Activated CD4-positive, alpha-beta memory T cell treated with anti-CD3 and anti-CD28 coated beads for 36 hours (primary cell): ENCODE measurements at places on chromosomes 5 and 9. TPM values are rescaled to one million over a fixed set of nuclear protein-coding genes. Genes with fewer than 3 reads are reported as not detected.

The LEAP2 gene
- total RNA-seq: 3.2 TPM

The DPP7 gene
- total RNA-seq: 208 TPM

The GFPT2 gene
- total RNA-seq: 0.15 TPM

DNA sequence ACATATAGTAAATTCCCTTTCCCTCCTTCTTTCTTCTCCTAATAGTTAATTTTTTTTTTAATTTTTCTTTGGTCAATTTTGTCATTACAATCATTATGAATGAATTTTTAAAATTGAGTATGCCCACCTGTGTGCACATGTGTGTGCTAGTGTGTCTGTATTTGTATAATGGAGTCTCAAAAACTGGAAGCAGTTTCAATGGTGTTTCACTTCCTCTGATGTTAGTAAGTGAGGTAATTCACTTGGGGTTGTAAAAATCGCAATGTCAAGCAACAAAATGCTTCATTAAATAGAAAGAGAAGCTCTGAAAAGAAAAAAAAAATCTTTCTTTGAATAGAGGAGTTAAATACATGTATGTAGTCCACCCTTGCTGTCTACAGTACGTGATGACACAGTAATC lies 1467.6 kb upstream of the NUDT12 start:
- DNase-seq: no peak

- no peak for DNase-seq
Observed at GRCh38 chr5:147734894-147735293, 47.6 kb downstream of the JAKMIP2 start.

DNA sequence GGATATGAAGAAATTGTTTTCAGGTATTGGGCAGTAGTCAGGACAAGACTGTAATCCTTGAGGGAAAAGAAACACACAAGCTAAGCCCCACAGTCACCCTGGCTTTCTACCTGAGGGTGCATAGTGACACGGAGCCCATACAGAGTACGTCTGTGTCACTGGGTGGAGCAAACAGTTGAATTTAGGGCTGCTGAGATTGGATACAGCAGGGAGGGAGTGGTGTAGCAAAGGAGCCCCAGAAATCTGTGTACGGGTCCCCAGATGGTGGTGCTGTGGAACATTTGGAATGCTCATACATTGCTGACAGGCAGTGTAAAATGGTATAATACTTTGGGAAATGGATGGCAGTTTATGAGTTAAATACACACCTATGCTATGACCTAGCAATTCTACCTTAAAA lies 5.1 kb downstream of the TRMT10B start:
- no peak for DNase-seq

DNA sequence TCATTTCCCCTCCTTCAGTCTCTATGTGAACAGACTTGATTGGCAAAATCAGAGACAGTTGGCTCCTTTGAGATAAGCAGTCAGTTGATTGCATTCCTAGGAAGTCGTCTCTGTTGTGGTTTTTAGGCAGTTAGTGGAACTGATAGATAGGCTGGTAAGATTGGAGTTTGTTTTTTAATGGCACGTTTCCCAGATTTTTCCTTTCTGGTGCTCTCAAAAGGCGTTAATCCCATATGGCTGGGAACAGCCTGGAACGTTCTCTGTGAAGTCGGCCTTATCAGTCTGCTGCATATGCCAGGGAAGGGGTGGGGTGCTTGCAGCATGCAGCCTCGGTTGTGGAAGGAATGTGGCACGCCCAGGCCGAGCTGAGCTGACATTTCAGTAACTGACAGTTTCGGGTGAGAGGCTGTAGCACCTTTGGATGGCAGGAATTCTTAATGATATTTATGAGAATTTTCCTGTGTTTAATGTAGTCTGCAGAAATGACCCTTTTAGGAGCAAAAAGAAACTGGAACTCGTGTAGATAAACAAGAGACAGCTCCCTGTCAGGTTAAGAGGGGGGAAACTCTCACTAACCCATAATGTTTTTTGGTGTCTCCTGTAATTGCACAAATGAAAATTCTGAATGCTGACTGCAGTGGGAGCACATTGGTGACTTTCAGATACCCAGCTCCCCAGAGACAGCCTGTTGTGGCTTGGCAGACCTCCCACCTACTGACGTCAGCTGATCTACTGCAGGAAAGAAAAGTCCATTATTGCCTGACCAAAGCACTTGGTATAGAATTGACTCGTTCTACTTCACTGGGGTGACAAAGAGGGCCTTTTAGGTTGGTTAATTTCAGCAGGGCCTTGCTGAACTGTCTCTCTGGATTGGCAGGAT lies 6.3 kb downstream of the SPTAN1 start:
- peak; percentile 84 for DNase-seq

DNA sequence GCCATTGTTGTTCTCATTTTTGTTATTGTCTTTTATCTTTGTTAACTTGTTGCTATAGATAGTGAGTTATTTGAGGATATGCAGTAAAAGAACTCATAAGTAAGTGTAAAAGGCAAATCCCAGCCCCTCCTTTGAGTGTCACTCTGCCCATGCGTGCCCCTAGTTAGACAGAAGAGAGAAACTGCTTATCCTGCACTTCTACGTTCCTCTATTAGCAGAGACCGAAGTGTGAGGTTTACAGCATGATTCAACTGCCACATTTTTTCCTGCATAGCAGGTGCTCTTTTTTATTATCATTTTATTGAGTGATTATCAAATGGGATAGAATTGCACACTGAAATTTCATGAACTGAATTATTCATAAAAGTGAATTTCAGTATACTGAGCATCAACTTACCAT lies 12.0 kb upstream of the DNAH5 start:
- DNase-seq: no peak

DNA sequence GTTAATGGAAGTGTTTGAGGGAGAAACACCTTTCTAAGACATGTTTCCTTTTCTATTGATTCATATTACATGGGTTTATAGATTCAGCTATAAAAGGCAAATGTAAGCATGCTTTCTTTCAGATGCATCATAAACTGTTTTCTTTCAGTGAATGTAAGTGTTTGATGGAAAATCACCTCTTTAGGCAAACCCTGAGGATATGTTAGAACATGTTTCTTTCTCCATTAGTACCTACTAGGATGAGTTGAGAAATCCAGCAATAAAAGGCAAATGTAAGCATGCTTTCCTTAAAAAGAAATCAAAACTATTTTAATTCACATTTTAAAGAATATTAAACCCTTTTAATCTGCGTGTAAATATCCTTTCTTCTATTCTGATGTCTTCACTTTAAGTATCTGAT lies 31.6 kb downstream of the FNIP1 start:
- no peak for DNase-seq

DNA sequence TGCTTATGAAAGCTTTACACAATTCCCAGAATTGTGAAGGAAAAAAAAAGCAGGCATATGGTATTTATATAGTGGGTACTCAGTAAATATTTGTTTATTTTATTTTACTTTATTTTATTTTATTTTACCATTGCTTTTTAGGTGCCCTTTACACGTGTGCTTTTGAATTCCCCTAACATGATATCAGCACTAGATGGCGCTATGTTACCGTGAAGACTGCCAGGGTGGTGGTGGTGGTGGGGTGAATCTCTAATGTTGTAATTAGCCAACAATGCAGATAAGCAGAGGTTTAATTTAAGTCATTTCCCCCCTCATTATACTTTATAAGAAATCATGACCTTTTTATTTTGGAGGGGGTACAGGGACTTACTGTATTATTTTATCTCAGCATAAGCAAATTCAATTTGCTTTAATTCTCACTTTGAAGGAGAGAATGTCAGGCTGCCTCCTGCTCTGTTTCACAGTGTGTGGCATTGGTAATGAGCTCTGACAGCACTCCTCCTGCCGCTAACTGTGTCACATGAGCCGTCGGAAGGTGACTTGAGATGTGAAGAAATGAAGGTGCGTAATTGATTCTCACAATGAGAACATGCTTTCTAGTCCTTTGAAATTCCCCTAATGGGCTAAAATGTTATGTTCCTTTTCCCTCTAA lies 165.6 kb downstream of the YTHDC2 start:
- peak; percentile 24 for DNase-seq

DNA sequence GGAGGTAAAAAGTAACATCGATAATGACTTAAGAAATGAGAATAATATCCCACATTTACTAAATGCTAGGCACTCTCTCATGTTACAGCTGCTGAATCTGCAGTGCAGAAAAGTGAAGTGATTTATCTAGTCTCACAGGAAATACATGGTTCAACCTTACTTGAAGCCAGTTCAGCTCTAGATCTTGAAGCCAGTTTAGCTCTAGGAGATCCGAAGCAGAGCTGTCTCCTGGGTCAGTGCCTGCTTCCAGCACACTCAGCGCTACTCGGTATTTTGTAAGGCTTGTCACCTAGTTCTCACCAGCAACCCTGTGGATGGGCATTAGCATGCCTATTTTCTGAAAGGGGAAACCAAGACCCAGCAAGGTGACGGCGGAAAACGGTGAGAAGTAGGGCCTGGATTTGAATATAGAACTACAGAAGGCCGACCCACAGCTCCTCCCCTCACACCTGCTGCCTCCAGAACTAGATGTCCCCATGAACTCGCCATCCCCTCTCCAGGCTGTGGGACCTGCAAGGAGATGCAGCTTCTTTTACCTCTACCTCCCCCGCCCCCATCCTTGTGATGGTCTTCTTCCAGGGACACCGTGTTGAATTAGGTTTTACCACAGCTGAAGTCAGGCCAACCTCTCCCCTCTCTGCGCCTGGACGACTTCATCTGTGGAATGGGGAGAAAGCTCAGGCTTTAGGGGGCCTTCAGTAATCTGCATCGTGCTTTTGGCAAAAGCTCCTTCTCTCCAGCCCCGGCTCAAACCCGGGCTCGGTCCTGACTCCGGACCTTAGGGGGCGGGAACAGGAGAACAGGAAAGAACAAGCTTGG lies 4.4 kb upstream of the MSX2 start:
- no peak for DNase-seq

GRCh38 chr5:123269851-123270250 lies 153.4 kb downstream of the CEP120 start:
- no peak for DNase-seq

DNA sequence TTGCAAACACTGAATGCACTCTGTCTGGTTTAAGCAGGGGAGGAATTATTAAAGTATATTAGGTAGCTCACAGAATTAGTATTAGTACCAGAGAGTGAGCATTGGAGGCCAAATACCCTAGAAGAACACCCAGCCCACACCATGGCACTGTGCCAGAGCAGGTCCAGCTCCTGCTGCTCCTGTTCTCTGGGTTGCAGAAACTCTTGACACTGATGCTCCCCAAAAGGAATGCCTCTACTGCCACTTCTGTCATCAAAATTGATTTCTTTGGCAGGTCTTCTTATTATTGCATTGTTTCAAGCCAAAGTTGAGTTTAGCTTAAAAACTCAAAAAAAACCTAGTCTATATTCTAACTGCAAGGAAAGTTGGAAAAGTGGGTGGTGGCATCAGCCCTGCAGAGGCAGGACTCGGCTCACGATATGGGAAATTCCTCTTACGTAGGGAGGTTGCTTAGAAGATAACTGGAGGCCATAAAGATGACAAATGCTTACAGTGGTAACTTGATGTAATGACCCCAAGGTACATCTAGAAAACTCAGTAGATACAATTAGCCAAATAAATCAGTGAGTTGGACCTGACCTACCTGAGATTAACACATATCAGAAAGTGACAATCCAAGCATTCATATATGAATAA lies 123.4 kb downstream of the CD180 start:
- DNase-seq: no peak

DNA sequence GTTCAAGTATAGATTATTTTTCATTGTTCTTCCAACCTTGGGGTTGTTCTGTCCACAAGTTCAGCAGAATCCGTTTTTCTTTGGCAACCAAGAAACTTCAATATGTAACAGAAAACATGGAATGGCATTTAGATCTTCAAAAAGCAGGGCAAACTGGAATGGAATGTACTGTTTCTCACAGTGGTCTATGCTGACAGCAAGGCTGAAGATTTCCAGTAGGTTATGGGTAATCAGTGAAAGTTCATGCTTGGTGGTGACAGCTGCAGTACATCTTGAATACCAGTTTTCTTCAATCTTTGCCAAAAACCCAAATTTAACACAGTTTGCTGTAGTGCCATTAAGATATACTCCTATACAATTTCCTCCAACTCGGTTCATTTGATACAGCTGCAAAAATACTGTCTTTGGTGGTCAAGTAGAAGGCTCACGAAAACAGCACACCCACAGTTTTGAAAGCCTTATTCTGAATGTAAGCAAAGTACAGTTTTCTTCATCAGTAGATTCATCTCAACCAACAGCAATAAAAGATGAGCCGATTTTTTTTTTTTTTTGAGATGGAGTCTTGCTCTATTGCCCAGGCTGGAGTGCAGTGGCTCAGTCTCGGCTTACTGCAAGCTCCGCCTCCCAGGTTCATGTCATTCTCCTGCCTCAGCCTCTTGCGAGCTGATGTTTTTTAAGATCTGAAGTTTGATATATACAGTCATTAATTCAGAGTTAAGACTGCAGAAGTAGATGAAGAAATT lies 4.9 kb downstream of the TRIM52 start:
- DNase-seq: no peak

DNA sequence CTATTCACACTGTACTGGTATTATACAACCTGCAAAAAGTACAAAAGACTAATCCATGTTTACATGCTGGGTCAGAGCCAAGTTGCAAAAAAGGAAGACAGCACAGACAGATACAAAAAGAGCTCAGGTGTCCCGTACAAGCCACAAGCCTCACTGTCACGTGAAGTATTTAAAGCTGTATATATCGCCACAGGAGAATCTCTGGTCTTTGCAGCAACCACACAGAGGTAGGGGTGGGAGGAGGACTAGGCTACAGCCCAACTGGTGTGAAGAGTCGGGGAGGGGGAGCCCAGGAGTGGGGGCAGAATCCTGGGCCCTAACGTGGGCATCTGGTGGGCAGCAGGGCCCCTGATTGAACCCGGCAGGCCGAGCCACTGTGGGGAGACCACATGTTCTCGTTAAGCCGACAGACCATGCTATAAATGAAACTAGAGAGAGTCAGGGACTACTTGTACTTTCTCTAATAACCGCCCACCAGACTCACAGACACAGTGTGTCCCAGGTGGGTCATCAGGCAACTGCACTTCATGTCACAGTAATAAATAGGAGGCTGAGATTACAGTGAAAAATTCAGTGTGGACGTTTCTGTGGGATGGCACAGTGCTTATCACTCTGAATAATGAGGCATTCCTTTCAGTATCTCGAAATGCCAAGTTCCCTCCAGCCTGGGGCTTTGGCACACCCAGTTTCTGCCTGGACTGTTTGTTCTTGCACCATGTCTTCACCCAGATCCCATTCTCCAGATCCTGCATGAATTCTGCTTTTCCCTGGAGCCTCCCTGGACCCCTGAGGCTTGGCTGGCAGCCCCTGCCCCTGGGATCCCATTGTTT lies 79.3 kb upstream of the SH3PXD2B start:
- no peak for DNase-seq

GRCh38 chr9:97659771-97660170 lies 26.1 kb downstream of the NCBP1 start:
- no peak for DNase-seq

DNA sequence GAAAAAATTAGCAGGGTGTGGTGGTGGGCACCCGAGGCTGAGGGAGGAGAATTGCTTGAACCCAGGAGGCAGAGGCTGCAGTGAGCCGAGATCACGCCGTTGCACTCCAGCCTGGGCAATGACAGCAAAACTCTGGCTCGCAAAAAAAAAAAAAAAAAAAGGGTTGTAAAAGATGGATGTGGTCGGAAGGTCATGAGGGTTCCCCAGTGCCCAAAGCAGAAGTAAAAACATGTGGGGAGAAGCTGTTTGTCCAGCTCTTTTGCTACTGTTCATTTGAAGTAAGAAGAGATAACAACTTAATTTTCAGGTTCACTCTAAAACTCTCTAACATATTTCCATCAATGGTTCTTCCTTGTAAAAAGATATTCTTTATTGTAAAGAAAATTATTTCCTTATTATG lies 57.1 kb upstream of the GOLPH3 start:
- no peak for DNase-seq

- DNase-seq: no peak
Observed at GRCh38 chr9:106697750-106698502, 165.0 kb upstream of the ZNF462 start.

- peak; percentile 74 for DNase-seq
Observed at GRCh38 chr5:177472460-177473442, 683 bp downstream of the DBN1 start.
